CD4-positive, alpha-beta T cell treated with Interleukin-10 for 1 hour (primary cell): ENCODE measurements at places on chromosomes 4 and X.

DNA sequence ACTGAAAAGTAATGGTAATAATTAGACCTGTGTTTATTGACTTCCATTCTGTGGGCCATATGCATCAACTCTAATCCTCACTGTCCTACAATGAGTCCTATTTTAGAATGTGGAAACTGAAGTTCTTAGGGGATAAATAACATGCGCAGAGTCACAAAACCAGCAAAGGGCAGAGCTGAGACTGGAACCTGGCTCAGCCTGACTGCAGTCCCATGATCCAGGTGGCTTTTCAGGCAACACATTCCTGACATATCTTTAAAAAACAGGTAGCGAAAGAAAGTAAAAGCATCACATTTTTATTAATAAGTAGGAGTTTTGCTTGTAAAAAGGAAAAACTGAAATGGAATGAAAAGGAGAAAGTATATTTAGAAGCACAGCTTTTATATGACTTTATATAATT is 34.7 kb upstream of the PRSS48 start:
- no peak for DNase-seq

DNA sequence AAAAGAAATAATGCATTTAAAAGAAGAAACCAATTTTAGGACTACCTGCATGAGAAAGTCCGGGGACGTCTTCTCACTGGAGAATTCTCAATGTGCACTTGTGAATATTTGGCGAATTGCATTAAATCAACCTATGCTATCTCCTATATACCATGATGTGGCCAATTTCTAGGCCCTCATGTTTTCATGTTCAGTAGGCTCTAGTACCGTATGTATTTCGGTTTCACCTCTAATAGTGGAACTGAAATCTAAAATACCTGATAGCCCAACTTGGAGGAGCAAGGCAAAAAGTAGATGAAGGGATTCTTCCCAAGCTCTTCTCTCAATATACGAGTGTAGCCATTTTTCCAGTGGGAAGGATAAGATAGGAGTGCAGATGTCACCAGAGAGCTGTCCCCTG is 11.4 kb upstream of the FGF2 start:
- DNase-seq = no peak

DNA sequence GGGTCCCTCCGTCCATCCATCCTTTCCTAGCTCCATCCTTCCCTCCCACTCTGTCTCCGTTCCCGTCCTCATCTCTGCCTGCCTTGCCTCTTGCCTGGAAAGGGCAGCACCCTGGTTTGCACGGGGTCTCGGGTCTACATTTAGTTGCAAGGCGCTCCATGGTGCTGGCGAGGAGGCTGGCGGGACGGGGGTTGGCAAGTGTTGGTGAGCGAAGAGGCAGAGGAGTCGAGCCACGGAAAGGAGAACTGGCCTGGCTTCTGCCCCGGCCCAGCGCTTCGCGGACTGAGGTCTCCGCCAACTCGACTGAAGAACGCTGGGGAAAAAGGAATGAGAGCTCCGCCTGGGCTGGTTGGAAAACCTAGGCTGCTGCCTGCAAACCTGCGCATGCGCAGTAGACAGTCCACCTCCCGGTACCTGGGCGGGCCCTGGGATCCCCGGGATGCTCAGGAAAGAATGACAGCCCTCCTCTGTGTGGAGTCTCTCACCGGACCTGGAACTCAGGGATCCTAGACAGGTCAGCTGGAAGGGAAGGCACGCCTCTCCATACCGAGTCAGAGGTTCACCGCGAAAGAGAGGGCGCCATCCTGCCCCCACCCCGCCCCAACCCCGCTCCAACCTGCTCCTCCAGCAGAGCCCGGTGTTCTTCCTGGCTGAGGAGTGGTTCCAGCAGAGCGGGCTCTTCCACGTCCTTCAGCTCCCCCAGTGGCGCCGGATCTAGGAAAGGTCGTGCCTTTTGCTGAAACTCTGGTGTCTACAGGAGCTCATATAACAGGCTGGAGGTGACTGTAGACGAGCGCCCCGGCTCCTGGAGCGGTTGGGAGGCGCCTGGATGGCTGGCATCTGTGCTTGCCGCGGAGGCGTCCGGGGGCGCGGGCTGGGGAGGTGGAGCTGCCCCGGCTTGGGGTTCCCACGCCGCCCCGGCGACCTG is 6.0 kb downstream of the FRG2 start:
- peak; percentile 5 for DNase-seq

DNA sequence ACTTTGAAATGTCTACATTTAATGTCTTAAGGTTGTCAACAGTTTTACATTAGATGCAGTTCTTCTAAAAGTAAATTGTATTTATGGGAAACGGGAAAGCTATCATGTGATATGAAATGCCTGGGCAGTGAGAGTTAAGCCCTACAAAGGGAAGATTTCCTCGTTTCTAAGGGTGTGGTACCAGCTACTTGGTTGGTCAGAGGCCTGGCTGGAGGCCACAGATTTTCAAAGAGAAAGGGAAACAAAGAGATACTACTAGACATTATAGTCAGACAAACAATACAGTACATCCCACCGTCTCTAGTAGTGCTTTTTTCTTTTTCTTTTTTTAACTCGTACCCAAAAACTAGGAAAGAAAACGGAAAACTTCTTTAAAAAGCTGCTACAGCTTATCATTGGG is 467.8 kb downstream of the PCDH7 start:
- no peak for DNase-seq

DNA sequence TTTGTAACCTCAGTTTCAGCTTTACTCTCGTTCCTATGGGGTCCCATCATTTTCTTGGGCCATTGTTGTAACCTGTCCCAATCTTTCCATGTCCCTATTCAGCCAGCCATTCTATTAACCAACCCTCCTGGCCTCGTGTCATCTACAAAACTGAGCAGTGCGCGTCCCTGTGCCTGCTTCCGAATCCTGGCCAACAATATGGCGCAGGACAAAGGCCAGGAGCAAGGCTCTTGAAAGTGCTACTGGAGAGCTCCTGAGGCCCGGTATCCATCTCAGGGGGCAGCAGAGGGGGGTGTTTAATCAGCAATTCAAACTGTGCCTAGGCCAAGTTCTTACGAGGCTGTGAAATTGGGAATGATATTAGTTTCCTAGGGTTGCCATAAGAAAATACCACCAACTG is 41.2 kb upstream of the APLN start:
- no peak for DNase-seq

- no peak for DNase-seq
Measured at GRCh38 chr4:149835280-149835679, 19.6 kb upstream of the IQCM start.

DNA sequence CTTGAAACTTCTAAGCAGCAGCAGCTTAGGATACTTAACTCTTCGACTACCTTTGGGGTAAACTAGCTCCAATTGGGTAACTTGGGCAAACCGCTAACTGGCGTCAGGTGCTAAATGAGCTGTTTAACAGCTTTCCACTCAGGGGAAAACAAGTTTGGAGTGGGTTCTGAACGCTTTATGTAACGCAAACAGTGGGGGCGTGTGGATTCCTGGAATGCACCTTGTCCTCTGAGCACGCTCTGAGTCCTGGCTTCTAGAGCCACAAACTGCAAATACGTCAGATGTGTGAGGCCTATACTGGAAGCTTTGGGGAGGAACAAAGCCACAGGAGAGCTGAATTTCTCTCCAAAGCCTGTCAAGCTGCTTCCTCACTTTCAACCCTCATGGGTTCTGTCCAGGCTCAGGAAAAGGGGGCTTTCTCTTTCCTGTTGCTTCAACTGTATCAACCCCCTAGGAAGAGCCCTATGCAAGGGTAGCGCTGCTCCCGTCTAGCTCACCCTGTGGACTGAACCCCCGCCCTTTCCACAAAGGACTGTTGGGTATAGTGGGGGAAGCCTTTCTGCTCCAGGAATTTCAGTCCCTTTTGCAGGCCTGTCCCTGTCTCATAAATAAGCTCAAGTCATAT is 4.5 kb upstream of the WDR1 start:
- no peak for DNase-seq

GRCh38 chr4:20084488-20084887 is 167.2 kb upstream of the SLIT2 start:
- DNase-seq = no peak

- DNase-seq = no peak
Measured at GRCh38 chrX:134374910-134375309, 85.1 kb upstream of the HPRT1 start.

GRCh38 chr4:66307641-66308438 is 637.6 kb upstream of the EPHA5 start:
- no peak for DNase-seq

- no peak for DNase-seq
Measured at GRCh38 chr4:5678977-5679376, 29.4 kb downstream of the EVC2 start.

GRCh38 chr4:77183777-77184420 is 26.9 kb downstream of the CCNG2 start:
- DNase-seq = no peak

- DNase-seq = no peak
Measured at GRCh38 chr4:168666531-168666930, 169.7 kb downstream of the PALLD start.

- DNase-seq = no peak
Measured at GRCh38 chr4:159071969-159072765, 30.7 kb upstream of the RAPGEF2 start.

DNA sequence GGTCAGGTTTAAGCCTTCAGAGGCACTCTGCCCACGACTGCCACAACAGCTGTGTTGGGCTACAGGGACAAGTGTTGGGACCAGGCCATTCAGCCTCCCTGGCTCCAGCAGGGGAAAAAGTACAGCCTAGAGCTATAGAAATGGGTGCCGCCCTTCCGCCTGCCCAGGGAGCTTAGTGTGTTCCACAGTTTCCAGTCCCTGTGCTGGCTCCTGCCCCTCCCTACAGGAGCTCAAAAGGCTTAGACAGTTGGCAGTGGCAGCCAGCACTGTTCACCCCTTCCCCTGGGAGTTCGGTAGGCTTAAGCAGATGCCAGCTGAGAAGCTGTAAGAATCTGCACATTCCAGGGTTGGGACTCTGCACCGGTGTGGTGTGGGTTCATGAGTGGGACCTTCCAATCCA is 408.2 kb upstream of the INTU start:
- no peak for DNase-seq

DNA sequence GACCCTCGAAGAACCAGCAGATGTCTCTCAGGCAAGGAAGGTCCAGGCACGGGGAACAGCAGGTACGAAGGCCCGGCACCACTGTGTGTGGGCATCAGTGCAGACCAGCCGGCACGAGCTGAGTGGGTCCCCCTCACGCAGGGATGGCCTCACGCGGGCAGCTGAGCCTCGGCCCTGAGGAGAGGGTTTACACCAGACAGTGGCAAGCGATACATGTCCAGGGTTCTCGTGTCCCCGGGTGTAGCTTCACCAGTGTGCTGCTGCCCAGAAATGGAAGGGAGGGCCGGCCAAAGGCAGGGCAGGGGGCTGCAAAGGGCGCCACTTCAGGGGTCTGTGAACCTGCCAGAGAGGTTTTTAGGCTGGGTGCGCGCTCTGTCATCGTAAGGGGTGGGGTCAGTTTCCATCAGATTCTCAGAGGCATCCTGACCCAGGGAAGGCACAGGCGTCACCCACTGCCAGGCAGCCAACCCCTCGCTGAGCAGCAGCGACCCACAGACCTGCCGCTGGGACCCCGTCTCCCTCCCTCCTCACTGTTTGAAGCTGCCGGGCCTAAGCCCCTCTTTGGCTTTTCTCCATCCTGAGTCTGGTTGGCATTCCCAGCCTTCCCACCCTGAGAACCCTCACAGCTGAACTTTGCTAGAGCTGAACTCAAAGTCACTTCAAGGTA is 107.0 kb downstream of the CPZ start:
- DNase-seq = no peak

DNA sequence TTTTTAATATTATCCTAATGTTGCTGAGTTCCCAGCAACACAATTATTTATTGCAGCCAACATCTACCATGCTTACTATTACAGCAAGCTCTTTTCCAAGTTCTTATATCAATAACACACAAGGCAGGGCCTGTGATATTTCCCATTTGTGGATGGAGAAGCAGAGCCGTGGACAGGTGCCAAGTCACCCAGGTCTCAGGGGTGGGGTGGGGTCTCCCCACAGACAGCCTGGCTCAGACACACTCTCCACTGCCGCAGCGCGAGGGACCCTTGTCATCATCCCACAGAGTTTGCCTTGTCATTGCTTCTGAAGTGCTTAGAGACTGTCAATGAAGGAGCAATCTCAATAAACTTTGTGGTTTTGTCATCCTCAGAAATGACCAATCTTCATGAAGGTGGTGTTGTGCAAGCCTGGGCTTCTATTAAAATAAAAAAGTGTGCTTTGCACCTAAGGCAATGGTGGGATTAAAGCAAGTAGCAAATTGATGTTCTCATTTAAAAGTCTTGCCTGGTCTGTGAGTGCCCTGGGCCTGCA is 76.1 kb downstream of the SORBS2 start:
- DNase-seq = no peak
